ACHN (cell line): ENCODE measurements at places on chromosomes 3 and 15.
A peak's percentile ranks its signal among the peaks of the same experiment; 100 is the strongest.

GRCh38 chr15:87228460-87228859 lies 1028.1 kb downstream of the NTRK3 start:
- DNase-seq: no peak

- no peak for DNase-seq
Measured at GRCh38 chr3:184780981-184781515, 30.9 kb upstream of the VPS8 start.

GRCh38 chr15:96329403-96329981 lies 1.0 kb upstream of the NR2F2 start:
- DNase-seq: peak; percentile 42

GRCh38 chr3:141642215-141642614 lies 95.9 kb upstream of the RNF7 start:
- DNase-seq: no peak

GRCh38 chr15:67405208-67406191 lies 115.4 kb upstream of the C15orf61 start:
- no peak for DNase-seq

GRCh38 chr3:151362751-151363174 lies 21.8 kb downstream of the P2RY12 start:
- no peak for DNase-seq

- no peak for DNase-seq
Measured at GRCh38 chr3:189014526-189014925, 157.2 kb upstream of the TPRG1 start.

GRCh38 chr3:30913176-30913575 lies 18.7 kb upstream of the GADL1 start:
- DNase-seq: no peak

DNA sequence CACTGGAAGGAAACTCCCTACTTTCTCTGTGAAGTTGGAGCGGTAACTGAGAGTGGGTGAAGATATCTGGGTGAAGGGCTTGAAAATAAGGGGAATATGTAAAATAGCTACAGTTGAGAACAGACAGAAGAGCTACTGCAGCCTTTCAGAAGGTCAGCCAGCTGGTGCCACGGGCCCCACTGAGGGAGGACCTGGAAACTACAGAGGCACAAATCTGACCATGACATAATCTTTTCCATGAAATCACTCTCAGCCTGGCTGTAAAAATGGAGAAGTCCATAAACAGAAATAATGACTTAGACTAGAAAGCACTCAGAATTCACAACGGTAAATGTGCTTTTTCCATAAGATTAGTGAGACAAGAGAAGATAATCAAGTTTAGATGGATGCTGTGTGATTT lies 46.4 kb downstream of the ST3GAL6 start:
- no peak for DNase-seq

DNA sequence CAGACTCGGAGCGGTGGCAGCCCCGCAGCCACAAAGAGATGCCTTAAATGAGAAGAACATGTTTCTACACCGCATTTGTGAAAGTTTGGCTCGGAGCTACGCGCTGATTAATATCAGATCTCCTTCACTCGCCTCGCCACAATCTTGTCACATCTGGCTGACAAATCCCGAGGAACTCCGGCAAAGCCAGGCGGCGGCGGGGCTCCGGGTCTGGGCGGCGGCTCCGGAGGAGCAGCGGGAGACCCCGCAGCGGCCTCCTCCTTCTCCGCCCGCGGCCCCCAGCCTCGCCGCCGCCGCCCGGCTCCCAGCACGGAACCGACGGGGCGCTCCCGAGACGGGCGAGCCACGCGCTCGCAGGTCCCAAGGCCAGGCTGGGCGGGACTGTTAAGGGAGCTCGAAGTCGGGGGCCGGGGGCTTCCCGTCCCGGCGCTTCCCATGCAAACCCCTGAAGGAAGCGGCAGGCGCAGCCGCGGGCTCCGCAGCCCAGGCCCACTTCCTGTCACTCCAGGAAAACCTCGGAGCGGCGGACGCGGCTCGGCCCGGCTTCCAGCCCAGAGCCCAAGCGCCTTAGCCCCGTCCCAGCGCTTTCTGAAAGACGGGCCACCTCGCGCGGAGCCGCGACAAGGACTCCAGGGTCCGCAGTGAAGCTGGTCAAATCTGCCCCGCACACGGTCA lies 1.2 kb downstream of the BNC1 start:
- DNase-seq: peak; percentile 51

- no peak for DNase-seq
Measured at GRCh38 chr15:56866803-56867202, 51.6 kb upstream of the TCF12 start.

DNA sequence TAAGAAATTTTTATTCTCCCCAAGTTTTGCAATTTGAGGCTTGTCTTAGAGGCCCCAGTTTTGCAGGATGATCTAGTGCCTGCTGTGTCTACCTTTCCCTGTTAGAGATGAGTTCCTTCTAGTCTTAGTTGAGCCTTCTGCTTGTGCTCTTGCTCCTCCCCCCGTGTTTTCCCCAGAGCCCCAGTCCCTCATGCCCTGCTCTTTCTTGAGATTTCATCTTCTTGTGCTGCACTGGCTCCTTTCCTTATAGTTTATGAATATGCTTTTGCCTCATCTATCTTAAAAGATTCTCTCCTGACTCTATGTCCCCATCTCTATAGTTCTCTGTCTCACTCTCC lies 4.7 kb downstream of the GAP43 start:
- DNase-seq: no peak

GRCh38 chr3:58369038-58369437 lies 36.3 kb downstream of the PXK start:
- no peak for DNase-seq

- no peak for DNase-seq
Measured at GRCh38 chr3:69364354-69364753, 21.5 kb downstream of the FRMD4B start.

DNA sequence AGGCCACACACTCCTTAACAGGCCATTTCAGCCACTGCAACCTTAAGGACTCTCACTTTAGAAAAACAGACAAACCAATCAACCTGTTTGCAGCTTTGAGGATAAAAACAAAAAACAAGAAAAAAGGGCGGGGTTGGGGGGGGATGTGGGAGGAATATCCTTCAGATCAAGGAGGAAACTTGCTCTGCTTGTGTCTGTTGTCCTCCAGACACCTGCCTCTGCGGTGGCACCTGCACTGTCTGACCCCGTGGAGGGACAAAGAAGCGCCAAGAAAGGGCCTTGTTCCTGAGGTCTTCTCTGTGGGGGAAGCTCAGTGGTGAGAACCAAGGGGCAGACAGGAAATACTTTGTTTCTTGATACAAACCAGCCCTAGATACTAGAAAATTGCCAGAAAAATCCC lies 70.5 kb downstream of the POLR2M start:
- DNase-seq: no peak

- DNase-seq: no peak
Measured at GRCh38 chr3:157607826-157608405, 104.7 kb upstream of the VEPH1 start.

DNA sequence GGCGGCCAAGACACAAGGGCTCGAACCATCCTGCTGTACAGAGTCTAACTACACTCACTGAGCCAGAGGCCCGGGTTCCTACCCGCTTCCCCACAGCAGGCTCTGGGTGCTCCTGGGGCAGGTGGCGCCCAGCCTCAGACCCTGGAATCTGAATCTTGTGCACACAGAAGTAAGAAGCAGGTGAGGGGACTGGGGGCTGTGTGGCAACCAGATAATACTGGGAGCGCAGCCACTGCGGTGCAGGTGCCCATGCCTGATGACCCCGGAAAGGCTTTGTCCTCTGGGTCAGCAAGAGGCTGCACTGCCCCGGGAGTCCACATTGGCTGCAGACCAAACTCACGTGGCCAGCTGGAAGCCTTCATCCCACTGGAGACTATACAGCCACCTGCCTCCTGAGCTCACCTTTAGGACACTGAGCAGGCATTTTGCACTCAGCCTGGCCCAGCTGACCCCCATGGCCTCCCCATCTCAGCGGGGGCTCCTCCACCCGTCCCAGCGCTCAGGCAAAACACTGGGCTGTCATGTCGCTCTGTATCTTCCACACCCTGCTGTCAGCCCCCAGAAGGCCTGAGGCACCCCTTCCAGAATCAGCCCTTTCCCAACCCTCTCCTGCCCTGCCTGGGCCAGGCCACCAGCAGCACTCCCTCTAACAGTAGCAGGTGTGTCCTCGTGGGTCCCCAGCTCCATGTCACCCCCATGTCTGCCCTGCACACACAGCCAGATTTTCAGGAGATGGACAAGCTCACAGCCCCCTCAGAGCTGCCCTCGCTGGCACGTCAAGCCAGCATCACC lies 101.0 kb upstream of the IQSEC1 start:
- DNase-seq: no peak

DNA sequence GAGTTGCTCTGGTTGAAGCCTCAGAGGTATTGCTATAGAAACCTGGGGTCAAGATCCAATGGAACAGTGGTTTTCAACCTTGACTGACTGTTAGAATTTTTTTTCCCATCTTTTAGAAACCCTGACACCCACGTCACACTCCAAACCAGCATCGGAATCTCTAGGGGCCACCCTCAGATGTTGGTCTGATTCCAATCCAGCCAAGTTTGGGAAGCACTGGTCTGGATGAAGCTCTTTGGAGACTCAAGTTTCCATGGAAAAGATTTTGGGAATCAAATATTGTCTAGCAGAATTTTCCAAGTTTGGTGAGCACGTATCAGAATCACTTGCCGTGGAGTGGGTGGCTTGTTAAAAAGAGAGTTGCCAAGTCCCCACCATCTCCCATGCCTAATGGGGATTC lies 103.8 kb downstream of the THSD4 start:
- DNase-seq: no peak

- peak; percentile 24 for DNase-seq
Measured at GRCh38 chr15:45425135-45425534, 46.8 kb upstream of the GATM start.

- DNase-seq: no peak
Measured at GRCh38 chr3:79012946-79013362, 754.8 kb downstream of the ROBO1 start.

DNA sequence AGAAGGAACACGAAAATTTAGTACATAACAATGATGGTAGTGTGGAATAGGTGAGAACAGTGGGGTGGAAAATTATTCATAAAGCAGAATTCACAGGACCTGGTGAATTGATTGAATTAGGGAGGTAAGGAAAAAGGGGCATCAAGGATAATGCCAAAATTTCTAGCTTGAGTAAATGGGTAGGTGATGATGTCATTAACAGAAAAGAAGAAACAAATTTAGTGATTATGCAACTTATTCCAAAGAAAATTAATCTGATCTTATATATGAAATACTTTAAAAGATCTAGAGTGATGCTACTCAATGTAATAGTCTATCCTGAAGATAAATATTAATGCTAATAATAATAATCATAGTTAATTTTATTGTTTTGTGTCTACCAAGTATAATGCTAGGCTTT lies 544.6 kb upstream of the LMCD1 start:
- DNase-seq: no peak

DNA sequence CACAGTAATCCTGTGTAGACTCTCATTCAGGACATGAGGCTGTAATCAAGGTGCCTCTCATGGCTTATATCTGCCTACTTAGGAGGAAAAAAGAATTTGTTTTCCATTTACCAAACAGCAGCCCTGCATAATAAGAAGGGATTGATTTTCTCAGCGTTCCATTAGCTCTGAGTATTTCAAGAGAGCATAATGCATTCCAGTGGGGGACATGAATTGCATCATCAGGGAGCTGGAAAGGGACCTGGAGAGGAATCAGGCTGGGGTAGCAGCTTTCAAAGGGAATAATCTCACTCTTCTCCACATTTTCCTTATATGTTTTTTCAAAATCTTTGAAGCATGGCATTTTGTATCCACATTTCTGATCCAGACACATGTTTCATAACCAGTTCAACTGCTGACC lies 150.6 kb upstream of the ANKRD28 start:
- no peak for DNase-seq

DNA sequence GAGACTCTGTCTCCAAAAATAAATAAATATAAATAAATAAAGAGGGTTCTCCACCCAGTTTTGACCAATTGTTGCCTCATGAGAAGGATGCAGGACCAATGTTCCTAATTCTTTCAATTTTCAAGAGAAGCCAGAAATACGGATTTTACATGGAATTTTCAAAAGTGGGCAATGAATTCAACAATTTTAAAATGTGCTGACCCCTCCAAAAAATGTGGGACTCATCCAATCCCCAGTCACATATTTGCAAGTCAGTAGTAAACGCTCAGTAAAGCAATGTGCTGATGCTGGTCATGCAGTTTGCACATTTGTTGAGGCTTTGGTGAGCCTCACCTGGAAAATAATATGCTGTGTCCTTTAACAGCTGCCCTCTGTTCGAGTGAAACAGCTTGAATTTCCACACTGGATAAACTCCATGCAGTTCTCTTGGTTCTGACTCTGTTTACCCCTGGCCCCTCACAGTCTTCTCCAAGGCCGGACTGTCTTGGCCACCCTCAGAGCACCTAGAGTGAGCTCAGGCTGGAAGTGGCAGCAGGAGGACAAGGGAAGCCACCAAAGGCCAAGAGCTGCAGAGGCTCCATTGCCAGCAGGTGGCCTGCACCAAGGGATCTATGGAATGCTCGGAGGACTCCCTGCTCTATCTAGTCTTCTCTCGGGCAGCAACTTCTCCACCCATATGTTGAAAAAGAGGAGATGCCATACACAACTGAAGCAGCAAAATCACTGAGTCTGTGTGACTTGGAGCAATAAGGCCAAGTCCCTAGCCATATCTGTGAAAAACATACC lies 246.8 kb downstream of the UACA start:
- DNase-seq: no peak

DNA sequence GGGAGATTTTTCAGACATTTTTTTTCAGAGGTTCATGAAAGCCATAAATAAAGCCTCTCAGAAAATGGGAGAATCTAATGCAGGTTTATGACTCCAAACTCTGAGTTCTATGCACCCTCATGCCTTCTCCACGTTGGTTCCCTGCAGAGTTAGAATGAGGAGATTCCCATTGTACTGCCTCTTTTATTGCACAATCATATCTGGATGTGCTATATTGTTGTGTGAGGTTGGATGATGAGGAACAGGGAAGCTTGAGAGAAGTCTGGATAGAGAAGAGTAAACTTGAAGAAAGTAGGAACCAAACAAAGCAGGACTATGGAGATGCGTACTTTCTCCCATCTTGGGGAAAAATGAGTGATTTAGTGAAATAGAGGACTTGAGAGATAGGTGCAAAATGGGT lies 178.8 kb downstream of the PDCD6IP start:
- DNase-seq: no peak

- no peak for DNase-seq
Measured at GRCh38 chr3:155252535-155252934, 40.9 kb downstream of the STRIT1 start.
